ENCODE measurements at places on chromosomes 1 and 21.

DNA sequence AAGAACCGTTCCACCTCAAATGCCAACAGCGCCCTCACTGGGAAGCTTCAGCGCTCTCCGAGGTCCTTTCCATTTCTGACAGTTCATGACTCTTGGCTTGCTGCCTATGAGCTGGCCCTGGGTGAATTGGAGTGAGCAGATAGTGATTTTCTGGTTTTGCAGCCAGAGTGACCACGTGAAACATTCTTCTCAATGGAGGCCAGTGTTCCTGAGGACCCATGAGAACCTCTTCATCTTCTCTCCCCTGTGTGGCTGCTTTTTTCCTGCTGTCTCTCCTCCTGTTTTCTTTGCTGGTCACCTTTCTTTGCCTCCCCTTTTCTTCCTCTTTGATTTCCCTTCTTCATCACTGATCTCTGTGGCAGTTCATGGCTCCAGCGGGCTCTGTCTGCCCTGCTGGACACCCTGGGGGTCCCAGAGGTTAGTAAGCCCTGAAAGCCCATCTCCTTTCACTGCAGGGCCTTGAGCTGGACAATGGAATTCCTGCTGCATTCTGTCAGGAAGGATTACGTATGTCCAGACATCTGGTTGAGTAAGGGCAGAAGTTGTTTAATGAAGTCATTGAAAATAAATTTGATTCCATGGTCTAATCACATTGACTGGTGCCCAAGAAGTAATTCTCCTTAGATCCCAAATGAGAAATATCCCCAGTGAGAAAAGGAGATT, 29.9 kb downstream of the VASH2 start:
- no peak for DNase-seq

DNA sequence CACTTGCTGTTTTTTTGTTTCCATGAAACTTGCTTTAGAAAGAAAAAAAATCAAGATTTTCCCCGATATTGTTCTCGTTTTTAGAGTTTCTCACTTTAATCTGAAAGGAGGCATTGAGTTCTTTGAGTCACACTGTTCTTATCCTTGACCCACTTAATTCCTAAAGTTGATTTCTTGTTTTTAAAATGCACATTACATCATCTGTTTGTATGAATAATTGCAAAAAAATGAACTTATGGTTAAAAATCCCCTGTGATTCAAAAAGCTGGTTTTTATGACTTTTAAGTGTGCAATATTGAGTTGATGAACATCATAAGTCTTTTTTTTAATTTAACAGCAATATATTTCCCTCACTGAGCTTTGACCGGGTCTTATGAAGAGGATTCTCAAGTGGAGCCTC, 131.6 kb downstream of the SNX7 start:
- DNase-seq: no peak

- no peak for DNase-seq
These were observed 245.4 kb downstream of the NPHP4 start for GRCh38 chr1:5746611-5747425.

DNA sequence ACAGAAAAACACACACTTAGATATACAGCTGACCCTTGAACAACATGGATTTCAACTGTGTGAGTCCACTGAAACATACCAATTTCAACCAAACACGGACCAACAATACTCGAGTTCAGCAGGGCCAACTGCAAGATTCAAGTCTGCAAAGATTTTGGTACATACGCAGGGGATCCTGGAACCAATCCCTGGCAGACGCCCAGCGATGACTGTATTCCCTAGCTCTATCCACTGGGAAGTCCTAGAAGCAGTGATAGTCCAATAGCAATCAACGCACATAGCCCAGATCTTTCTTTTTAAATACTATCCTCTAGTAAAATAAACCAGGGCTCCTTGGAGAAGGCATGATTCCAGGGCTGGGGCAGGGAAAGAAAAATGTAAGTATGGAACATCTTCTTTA, 9.0 kb downstream of the DDX59 start:
- DNase-seq: no peak

DNA sequence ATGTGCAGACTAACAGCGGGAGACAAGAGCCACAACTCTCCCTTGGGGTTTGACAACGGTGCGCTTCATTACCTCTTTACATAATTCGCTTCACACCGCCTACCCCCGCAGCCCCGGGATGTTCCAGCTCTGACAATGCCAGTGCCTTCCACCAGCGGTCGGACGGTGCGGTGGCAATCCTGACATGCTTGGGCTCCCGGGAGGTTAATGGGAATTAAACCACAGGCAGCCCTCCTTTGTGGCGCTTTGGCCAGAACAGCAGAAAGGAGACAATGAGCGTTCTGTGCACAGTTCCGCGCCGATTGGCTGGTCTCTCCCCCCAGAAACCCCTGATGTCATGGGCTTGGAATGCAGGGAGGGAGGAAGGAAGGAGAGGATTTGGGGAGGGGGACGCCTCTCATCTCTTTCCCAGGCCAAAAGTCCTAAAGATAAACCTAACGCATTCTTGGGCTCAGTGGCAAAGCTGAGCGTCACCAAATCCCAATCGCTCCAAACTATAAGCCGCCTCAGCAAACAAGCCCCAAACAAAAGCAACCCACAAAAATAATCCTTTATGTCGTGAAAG, 1.3 kb downstream of the CNN3 start:
- DNase-seq: no peak

Measured in CD4-positive, alpha-beta T cell (primary cell).